Fibroblast of skin of left biceps (primary cell): ENCODE measurements at places on chromosomes 6 and 20.

DNA sequence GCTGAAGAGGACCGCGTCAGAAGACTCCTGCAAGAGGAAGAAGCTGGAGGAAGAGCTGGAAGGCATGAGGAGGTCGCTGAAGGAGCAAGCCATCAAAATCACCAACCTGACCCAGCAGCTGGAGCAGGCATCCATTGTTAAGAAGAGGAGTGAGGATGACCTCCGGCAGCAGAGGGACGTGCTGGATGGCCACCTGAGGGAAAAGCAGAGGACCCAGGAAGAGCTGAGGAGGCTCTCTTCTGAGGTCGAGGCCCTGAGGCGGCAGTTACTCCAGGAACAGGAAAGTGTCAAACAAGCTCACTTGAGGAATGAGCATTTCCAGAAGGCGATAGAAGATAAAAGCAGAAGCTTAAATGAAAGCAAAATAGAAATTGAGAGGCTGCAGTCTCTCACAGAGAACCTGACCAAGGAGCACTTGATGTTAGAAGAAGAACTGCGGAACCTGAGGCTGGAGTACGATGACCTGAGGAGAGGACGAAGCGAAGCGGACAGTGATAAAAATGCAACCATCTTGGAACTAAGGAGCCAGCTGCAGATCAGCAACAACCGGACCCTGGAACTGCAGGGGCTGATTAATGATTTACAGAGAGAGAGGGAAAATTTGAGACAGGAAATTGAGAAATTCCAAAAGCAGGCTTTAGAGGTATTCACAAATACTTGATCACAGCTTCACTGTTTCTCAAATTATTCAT lies 8.9 kb upstream of the SNRNP48 start:
- no peak for DNase-seq

DNA sequence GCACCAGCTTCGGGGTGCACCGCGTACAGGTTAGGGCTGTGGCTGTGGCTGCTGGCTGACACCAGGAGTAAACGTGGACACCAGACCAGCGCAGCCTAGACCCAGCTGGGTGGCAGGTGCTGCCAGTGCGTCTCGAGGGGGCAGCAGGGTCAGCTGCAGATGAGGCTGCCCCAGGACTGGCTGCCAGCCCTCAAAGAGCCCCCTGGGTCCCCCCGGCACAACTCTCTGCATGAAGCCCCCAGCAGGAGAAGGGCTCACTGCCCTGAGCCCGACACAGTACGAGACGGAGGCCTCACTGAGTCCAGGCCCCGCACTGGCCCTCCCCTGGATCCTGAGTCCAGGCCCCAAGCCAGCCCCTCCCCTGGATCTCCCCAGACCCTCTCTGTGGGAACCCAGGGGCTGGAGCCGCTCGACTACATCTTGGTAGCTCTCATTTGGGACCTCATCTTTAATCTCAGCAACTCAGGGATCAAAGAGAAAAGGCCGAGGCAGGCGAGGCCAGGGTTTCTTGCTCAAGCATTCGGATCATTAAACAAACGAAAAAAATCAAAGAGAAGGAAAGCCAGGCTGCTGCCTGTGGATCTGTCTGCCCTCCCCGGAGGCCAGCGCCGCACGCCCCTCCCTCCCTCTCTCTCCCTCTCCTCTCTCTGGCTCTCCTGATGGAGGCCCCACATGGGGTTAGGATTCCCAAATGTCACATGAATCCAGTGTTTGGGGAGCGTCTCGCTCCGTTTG lies 7.0 kb upstream of the NKAIN4 start:
- DNase-seq = no peak

DNA sequence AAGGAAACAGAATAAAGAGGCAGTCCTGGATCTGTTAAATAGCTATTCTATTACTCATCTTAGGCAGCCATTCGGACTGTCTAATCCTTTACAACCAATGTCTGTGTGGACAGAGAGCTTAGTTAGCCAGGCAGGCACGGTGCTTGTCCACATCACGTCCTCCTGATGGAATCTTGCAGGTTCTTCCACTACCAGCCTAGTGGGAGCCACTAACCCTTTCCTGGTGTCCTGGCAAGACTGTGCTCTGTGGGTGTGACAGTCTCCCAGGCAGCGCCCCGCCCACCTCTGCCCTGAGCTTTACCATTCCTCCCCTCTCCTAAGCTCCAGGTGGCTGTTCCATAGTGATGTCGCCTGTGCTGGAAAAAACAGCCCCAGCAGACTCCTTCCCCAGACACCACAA lies 78.3 kb upstream of the CLDN20 start:
- DNase-seq = no peak

GRCh38 chr6:16583144-16583762 lies 178.0 kb downstream of the ATXN1 start:
- DNase-seq = no peak

DNA sequence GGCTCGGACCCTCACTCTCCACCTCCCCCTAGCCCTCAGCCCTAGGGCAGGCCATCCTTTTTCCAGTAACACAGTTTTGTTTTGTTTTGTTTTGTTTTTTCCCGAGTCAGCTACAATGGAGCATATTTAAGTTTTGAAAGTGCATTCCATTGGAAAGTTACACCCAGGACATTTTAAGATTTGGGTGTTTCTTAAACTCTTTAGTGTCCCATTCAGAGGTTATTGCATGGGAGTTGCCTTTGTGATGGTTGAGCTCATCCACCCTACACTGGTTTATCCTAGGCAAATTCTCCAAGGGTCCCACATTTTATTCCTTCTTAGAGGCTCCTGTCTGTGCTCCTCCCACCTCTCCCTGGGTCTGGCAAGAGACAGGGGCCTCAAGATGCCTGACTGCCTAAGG lies 58.9 kb downstream of the THBS2 start:
- DNase-seq = no peak

GRCh38 chr6:20660534-20660933 lies 126.3 kb downstream of the CDKAL1 start:
- DNase-seq = no peak

- DNase-seq = peak; percentile 1
Observed at GRCh38 chr20:20237093-20237959, 130.6 kb upstream of the INSM1 start.

DNA sequence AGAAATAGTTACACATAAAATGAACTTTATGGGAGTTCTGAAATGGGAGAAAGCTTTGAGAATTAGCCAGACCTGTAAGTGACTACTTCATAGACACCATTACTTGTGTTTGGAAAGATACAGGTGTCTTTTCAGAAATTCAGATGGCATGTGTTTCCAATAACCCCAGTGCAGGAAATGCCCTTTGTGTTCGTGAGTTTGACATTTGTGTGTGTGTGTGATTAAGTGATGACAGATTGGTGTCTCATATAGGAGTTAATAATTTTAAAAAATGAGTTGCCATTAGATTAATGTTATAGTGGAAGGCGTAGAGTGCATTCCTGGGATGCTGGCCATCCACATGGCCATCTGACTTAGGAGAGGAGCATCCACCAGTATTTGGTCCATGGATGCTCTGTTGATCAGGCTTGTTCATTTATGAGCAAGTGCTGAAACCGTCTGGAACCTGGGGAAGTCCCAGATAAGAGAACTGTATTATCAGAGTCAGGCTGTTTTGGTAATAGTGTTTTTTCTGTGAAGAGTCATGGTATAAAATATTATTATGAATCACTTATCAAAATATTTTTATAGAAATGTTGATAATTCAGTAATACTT lies 3.1 kb downstream of the STK4 start:
- no peak for DNase-seq

GRCh38 chr6:133505681-133506080 lies 264.5 kb downstream of the EYA4 start:
- no peak for DNase-seq

DNA sequence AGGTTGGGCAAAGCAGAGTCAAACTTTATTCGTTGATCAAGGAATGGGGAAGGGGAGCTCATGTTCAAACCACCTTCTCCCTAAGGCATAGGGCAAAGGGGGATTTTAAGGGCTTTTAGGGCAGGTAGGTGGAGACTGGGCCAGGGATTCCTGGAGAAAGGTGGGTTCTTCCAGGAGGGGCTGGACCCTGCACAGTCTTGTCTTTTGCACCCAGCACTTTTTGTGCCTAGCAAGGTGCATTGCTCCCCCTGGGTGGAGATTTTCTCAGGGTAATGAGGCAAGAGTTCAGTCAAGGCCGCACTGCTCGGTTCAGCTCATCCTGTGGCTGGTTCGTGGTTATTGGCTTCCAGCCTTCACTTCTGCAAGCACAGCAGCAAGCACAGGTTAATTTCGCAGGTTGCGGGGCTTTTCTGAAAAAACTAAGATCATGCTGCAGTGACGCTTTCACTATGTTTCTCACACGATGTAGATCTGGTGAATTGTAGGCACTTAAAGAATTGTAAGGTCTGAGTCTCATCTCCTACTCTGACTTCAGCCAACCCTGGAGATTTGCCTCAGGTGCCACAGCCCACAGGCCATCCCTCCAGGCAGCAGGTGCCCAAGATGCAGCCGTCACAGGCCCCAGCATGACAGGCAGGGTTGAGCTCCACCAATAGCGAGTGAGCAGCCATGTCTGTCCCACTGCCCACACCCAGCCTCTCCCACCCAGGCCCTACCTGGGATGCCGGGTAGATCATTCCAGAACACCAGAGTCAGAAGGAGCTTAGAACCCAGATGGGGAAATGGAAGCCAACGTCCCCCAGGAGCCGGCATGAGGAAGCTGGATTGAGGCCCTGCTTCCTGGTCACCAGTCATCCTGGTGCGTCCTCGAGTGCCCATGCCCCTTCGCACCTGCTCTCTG lies 37.1 kb downstream of the SUN5 start:
- DNase-seq = no peak

- DNase-seq = no peak
Observed at GRCh38 chr6:83294676-83295075, 101.5 kb downstream of the RWDD2A start.

GRCh38 chr6:4472969-4473642 lies 303.1 kb upstream of the CDYL start:
- no peak for DNase-seq

DNA sequence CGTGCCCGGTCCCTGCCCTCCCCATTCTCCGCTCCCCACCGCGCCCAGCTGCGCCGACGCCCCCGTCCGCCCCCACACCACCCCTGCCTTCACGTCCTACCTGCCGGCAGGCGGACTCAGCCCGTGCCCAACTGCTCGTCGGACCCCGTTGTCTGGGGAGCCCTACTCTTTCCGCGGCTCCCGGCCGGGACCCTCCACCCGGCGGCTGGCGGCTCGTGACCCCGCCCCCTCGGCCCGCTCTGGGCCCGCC lies at the start of gene SERAC1:
Gene SERAC1 (minus strand): TSS at position 223 of the 250 bp plus-strand sequence. CDS start 9,899 bp downstream, outside the sequence.
- DNase-seq = no peak

DNA sequence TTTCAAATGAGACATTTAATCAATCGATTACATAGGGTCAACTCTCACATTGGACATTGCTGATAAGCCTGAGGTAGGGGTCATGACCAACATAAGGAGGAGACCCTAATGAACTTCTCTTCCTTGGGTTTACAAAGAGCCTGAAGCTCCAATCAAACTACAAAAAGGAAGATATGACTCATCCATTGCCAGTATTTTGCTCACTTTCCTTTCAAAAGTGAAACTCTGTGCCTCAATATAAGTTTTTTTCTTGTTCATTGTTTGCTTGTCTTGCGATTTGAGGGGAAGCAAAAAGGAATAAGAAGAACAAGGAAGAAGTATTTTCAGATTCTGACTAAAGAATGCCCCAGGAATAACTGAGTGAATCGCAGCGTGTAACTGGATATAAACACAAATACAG lies 38.8 kb upstream of the KHDRBS2 start:
- DNase-seq = no peak

DNA sequence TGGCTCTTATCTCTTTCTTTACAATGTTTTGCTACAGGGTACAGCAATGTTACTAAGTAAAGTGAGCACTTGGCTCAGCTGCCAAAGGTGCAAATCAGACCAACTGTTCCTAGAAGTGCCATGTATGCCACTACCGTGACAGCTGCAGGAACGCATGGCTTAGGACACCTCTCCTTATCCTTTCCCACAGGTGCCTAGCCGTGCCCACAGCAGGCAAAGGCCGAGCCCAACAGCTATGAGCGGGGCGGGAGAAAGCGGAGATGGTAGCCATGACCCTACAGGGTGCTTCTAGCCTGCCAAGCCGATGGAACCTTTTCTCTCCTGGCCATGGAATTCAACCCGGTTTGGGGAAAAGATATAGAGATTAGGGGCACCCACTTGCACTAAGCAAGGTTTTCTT lies 97.1 kb downstream of the FAXC start:
- no peak for DNase-seq
